ENCODE measurements at places on chromosomes 6 and 20.
A peak's percentile ranks its signal among the peaks of the same experiment; 100 is the strongest.

DNA sequence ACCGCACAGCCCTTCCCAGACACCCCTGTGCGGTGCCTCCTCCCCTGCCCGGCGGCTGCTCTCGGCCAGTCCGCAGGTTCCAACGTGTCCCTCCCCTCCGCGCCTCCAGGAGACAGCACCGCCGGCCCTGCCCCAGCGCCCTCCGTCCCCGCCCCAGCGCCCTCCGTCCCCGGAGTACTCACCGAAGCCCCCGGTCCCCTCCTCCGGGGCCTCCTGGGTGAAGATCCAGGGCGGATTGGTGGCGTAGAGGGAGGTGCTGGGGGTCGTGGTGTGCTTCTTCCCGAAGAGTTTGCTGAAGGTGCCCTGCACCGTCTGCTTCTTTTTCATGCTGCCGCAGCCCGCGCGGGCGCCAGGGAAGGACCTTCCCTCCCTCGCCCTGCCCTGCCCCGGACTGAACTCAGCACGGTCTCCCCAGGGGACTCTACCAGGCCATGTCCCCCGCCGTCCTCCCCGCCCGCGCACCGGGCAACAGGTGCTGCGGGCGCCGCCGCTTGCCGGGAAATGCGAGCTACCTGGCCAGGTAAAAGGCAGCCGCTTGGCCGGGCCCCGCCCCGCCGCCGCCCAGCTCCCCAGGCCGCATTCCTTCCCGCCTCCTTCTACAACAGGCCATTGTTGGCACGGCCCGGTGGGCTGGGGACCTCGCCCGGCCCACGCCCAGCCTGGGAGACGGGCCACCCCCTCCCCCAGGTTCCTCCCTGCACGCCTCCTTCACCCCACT is at the start of gene C6orf132:
C6orf132 (minus strand) TSS at position 503 of the 718 bp plus-strand sequence; CDS start at position 327, 176 bp downstream.
- DNase-seq = no peak

GRCh38 chr20:10654250-10654610 is 19.6 kb downstream of the JAG1 start:
- no peak for DNase-seq

- no peak for DNase-seq
Observed at GRCh38 chr20:54267483-54268003, 59.7 kb downstream of the PFDN4 start.

- no peak for DNase-seq
Observed at GRCh38 chr6:138537106-138537505, 37.8 kb upstream of the NHSL1 start.

DNA sequence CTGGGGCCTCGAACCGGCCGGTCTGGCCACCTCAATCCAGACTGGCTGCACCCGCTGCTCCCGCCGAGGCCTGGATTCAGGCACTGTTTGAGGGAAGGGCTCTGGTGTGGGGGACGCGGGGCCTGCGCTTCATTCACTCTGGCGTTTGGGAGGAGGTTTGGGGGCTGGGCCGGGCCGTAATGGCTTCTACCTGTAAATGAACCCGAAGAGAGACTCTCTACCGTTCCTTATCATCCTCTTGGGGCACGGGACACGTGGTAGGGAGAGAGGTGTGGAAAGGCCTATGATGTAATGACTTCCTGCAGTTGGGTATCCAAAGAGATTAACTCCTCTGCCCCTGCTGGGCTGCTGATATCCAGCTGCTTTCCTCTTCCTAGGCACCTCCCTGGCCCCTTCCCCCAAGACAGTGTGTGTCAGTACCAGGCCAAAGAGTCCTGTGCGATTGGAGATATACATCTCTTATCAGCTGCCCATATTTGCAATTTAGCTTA is 1.8 kb downstream of the FOXO3 start:
- no peak for DNase-seq

DNA sequence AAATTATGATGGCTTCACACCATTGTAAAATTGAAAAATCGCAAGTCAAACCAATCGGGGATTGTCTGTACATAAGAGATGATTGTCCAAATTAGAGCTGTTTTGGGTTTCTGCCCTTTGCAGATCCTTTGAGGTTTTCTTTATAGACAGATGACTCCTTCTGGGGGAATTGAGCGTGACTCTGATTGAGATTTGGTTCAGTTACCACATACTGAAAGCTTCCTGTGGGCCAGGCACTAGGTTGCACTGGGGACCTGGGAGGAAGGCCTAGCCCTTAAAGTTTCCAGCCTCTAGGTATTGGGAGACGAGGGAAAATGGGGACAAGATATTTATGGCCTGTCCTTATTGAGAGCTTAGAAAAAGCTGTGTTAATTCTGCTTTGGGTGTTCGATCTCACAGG is 9.2 kb downstream of the VAPB start:
- no peak for DNase-seq

DNA sequence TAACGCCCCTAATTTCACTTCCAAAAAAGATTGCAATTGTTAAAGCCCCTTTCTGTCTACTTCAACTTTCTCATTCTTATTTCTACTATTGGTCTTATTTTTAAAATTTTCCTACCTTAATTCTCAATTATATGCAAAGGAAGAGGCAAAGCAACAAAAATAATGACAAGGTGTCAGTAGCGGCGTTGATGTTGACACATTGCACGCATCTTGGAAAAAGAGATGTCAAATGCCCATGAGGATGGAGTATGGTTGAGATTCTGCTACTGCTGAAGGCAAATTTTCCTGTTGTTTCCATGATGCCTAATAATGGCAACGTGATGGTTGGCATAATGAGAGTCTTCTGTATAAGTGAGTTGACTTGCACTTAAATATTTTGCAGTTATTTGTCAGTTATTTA is 258.9 kb downstream of the CDKAL1 start:
- DNase-seq = no peak

DNA sequence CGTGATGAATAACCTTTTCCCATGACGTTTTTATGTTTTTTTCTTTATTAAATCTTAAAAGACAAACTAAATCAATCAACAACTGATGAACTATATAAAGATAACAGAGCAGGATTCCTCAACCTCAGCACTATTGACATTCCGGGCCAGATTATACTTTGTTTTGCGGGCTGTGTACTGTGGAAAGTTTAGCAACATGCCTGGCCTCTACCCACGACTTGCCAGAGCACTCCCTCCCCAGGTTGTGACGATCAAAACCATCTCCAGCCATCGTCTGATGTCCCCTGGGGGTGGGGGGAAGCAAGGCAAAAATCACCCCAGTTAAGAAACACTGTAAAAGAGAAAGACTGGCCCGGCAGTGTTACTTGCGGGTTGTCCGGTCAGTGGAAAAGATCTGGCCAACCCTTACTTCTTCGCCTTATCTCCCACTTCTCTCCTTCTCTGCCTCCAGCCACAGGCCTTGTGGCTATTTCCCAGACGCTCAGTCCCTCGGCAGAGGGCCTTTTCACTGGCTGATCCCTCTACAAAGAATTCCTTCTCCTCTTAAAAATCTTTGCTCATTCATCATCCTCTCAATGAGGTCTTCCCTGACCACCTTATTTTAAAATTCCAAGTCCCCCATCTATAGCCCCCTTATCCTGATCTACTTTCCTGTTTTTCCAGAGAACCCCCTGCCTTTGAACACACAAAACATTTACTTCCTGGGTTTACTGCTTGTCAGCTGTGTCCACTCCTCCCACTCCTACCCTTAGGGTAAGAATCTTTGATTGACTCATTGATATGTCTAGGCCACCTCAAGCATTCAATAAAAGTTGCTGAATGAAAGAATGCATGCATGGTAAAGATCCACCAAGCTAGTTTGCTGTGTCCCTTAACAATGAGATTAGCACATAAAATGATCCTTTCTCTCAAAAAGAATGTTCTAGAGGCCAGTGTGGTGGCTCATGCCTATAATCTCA is 14.7 kb upstream of the RAB22A start:
- DNase-seq = no peak

GRCh38 chr6:147156799-147157382 is 47.3 kb upstream of the STXBP5 start:
- DNase-seq = no peak

- DNase-seq = no peak
Observed at GRCh38 chr20:59631751-59632540, 27.6 kb downstream of the PHACTR3 start.

DNA sequence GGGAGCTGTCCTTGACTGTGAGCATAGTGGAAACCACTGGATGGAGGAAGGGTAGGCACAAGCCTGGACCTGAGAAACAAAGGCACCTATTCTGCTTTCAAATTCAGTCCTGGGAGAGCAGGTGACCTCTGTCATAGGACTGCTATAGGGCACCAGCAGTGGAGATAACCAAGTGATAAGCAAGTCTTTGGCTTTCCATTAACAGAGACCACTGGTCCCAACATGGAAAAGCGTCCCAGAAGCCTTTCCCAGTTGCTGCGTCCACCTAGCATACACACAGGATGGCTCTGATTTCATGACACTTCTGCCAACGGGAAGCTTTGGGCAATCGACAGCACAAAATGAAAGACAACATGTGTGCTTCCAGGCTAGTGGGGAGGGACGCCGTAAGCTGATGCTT is 8.9 kb downstream of the SLC22A3 start:
- DNase-seq = no peak

DNA sequence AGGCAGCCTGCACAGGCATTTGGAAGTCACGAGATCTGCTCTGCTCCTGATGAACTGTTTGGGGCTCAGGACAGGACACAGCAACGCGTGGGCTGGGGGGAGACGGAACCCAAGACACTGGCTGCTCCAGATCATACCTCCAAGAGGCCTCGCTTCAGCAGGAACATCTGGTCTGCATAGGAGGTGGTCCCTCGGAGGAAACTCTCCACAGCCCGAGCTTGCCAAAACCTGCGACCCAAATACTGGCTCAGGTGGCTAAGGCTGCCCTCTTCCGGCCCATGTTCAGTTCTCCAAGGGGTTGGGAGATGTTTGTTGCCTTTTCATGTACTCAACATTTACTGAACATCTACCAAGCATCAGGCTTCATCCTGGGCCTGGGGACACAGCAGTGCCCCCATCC is 51.7 kb downstream of the MYH7B start:
- DNase-seq = no peak

- peak; percentile 46 for DNase-seq
Observed at GRCh38 chr20:63567386-63568169, 6.5 kb downstream of the HELZ2 start.

DNA sequence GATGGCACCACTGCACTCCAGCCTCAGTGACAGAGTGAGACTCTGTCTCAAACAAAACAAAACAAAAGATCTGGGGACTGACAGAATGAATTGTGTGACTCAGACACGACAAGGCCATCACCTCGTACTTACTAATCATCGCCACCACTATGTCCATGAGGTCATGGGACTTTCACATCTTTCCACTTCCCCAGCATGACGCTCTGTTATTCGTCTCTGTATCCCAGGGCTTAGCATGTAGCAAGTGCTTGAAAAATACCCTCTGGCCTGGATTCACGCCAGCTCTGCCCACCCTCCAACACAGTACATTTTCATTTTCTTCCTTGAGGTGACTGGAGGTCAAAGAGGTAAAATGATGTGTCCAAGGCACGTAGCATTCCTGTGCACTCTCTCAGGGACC is 27.8 kb downstream of the FGD2 start:
- DNase-seq = no peak

- no peak for DNase-seq
Observed at GRCh38 chr6:39451831-39452230, 129.3 kb upstream of the KCNK16 start.

GRCh38 chr6:109002051-109002697 is 92.5 kb downstream of the SESN1 start:
- no peak for DNase-seq

DNA sequence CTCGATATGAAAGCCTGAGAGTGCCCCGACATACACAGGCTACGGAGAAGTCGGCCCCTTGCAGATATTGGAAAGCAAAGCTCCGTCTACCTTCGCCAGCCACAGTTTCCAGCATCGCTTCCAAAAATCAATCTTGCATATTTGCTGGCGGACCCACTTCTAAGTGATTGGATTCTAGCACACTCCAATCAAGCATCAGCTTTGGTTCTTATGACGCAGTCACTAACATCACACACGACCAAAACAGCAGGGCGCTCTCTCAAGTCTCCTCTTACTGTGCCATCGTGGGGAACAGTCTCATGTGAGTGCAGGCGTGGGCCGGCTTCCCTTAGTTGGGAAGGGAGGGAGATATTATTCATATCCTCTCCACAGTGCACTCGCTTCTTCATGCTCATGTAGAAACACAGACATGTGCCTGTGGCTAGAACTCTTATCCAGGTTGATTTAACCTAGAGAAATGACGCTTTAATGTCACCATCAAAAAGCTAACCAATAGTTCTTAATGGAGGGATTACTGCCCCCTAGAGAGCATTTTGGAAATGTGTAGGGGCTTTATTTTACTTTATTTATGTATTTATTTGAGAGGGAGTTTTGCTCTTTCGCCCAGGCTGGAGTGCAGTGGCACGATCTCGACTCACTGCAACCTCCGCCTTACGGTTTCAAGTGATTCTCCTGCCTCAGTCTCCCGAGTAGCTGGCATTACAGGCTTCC is 229.8 kb downstream of the SOD2 start:
- DNase-seq = no peak

Data from central memory CD8-positive, alpha-beta T cell (primary cell).